ENCODE measurements at places on chromosomes 12 and 14.

DNA sequence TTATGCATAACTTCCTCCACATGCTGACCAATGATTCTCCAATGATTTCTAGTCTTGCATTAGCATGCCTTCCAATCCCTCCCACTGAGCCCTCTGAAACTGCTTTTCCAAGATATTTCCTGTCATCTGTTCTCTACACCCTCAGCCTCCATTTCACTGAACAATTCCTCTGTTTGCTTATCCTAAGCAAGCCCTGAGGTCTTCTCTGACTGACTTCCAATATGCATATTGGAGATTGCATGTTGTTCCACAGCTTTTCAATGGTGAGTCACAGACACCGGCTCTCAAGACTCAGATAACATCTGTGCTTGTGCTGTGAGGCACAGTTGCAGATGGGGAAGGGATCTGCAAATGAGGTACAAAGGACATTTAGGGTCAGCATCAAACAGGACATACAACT is 141.0 kb downstream of the SLC16A7 start:
- DNase-seq: no peak

- DNase-seq: no peak
These were observed 88.9 kb upstream of the MED13L start for GRCh38 chr12:116366456-116366776.

DNA sequence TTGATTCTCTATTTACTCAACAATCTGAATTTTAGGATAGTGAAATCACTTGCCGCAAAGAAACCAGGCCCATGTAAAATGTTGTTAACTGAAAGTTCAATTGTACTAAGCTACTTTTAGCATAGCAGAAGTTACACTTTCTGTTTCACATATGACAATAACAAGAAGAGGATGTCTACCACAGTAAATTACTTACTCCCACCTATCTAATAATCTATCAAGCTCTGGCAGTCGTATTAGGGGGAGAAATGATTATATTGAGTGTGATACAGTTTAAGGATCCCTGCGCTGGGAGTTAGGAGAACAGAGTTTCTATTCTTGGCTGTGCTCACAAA is 66.5 kb upstream of the CAND1 start:
- no peak for DNase-seq

DNA sequence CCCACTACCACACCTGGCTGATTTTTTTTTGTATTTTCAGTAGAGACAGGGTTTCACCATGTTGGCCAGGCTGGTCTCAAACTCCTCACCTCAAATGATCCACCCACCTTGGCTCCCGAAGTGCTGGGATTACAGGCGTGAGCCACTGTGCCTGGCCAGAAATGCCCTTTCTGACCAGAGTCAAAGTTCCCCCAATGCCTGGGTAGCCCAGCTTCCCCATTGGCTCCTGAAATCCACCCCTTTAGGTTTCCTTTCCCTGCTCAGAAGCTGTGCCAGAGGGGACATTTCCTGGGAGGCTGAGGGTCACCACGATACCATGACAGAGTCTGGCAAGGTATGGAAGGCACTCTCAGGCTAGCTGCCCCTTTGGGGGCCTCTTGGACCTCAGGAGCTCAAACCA is 3.5 kb downstream of the GSTZ1 start:
- no peak for DNase-seq

DNA sequence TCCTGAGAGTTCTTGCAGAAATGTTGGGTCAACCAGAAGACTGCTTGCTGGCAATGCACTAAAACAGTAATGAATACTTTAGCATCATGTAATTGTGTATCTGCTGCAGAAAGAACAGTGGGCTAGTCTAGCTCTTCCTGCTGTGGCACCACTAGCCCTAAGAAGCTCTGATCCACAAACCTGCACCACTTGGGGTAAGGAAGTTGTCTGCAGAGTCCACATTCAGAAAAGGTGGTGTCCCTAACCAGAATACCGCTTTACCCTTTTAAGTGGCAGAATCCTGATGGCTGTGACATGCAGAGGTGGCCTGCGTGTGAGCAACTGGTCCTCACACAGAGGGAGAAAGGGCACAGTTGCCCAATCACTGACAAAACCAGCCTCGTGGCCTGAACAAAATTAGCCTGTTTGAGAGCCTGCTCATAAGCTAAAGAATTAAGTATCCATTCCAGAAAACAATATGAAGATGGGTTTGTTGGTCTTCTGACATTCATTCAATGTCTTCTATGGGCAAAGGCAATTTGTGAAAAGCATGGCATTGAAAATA is 165.8 kb downstream of the PPM1H start:
- DNase-seq: no peak

DNA sequence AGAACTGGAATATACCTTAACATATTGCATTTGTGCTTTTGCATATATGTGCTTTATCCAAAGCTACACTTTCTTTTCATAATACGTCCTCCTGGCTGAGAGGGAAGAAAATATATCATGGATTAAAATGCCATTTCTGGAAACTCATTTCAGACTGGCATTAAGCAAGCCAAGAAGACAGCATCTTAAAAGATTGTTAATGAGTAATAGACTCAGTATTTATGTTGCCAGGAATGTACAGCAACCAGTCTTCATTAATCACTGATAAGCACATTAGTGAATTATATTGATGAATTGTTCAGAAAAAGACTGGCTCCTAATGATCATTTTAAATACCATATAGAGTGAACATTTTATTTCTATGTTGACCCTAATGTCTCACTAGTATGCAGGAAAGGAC is 134.9 kb upstream of the IFNG-AS1 start:
- no peak for DNase-seq

- no peak for DNase-seq
These were observed 354.4 kb downstream of the MED13L start for GRCh38 chr12:115922952-115923564.

GRCh38 chr12:3656946-3657622 is 95.8 kb downstream of the CRACR2A start:
- DNase-seq: no peak

DNA sequence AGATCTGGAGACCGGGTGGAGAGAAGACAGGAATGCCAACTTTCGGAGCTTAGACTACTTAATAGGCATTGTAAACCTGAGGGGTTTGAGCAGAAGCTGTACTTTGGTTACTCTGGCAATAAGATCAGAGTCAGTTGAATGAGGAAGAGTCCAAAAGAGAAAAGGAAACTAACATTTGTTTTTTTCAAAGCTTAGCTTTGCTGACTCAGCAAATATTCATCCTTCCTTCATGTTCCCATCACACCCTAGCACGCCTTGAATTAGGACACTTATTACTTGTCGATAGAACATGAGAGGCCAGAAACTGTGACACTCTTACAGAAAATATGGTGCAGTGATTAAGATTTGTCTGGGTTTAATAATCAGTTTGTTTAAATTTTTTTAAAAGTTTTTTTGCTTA is 266.9 kb upstream of the ATP2B1 start:
- DNase-seq: no peak

- DNase-seq: no peak
These were observed 89.6 kb downstream of the ERC1 start for GRCh38 chr12:1080520-1081223.

GRCh38 chr14:23381871-23382270 is 5.0 kb downstream of the CMTM5 start:
- DNase-seq: no peak

- DNase-seq: no peak
These were observed 657 bp downstream of the METAP2 start for GRCh38 chr12:95474660-95474958.

GRCh38 chr14:44639781-44640385 is 132.8 kb upstream of the FSCB start:
- DNase-seq: no peak

DNA sequence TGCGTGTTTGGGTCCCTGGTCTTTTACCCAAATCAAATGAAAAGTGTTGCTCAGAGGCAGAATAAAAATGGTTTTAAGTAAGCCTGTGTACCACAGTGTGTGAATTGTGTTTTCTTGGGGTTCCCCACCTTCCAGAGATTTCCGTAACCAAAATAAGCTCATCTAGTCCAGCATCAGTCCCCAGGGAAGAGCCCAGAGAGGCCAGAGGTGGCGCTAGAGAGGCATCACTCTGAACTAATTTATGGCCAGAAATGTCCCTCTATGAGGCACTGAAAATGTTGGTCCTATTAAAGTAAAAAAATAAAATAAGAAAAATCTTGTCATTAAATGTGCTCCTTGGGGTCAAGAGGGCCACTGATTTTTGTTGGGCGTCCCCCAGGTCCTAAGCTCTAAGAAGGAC is 24.9 kb upstream of the PRKAB1 start:
- DNase-seq: no peak

DNA sequence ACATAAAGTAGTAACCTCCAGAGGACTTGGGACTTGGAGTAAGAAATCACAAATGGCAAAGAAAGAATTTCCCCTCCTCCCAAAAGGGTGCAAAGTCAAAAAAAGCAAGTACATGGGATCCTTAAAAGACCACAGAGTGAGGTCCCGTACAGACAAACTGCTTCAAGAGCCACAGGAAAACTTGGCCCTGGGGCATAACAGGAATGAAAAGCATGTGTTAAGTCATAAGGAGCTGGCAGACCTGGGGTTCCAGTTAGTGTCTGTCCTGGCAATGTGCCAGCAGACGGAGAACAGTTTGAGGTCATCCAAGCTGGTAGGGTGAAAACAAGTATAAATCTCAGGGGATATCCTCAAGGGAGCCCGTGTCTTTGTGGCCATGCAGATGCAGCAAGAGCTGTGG is 73.2 kb downstream of the HSD17B6 start:
- DNase-seq: no peak

DNA sequence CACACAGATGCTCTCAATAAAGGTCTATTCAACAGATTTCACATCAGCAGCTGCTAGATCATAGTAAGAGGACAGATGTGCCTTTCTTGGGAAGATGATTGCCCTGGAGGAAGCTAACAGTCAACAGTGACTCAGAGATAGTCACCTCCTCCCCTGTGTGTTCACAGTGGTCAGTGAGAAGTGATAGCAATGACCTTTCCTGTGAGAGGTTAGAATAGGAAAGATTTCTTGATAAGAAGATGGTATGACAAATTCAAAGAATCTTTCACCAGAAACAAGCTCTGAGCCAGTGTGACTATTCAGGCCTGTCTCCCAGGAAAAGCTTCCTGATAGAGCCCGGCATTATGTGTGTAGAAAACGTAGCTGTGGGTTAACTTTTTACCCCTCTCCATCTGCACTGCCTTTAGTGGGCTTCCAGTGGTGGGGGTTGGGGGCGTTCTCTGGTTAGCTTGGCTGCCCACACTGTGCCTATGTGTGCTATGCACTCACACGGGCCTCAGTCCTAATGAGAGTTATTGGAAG is 66.4 kb upstream of the ARHGAP5 start:
- DNase-seq: no peak

DNA sequence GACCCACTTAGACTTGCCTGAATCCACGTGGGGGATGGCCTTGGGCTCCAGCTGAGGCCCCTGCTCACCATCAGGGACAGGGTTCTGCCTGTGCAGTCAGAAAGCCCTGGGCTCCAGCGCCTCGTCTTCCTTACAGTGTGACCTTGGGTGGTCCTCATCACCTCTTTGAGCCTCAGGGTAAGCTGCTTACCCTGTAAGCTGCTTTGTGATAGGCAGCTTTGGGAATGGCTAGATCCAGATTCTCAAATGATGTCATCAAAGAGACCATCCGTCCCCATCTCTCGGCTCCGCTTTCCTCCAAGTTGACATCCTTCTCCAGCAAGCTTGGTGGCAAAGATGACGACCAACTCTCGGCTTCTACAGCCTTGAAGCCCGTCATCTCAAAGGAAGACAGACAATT is 127.0 kb downstream of the ADCK1 start:
- DNase-seq: no peak

GRCh38 chr12:94458877-94459727 is 565 bp downstream of the CEP83 start:
- no peak for DNase-seq

GRCh38 chr12:128914908-128915563 is 61.8 kb downstream of the GLT1D1 start:
- no peak for DNase-seq

GRCh38 chr12:47314996-47315395 is 235.2 kb upstream of the AMIGO2 start:
- no peak for DNase-seq

DNA sequence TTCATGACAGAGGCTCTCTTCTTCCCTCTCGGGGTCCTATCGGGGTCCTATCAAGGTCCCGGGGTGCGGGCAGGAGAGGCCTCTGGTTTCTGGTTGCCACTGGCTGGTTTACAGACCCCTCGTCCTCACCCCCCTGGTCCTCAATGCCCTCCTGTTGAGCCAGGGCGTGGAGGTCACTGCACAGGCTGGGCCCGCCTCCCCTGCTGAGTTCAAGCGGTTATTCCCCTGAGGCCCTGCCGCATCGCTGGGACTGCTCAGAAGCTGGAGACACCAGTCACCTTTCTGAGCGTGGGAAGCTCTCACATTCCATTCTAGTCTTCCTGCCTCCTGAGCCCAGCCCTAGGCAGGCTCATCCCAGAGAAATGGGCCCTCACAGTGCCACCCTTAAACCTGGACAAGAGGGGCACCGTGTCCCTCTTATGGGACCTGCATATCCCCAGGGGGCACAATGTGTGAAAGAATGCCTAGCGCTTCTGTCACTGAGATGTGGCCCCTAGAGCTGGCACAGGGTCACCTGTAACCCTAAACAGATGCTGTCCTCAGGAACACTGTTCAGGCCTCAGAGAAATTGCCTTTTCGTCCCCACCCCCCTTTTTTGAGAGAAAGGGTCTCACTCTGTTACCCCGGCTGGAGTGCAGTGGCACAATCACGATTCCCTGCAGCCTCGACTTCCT is 177.7 kb upstream of the RGS6 start:
- DNase-seq: no peak

- no peak for DNase-seq
These were observed 44.6 kb upstream of the NPFF start for GRCh38 chr12:53551889-53552291.

DNA sequence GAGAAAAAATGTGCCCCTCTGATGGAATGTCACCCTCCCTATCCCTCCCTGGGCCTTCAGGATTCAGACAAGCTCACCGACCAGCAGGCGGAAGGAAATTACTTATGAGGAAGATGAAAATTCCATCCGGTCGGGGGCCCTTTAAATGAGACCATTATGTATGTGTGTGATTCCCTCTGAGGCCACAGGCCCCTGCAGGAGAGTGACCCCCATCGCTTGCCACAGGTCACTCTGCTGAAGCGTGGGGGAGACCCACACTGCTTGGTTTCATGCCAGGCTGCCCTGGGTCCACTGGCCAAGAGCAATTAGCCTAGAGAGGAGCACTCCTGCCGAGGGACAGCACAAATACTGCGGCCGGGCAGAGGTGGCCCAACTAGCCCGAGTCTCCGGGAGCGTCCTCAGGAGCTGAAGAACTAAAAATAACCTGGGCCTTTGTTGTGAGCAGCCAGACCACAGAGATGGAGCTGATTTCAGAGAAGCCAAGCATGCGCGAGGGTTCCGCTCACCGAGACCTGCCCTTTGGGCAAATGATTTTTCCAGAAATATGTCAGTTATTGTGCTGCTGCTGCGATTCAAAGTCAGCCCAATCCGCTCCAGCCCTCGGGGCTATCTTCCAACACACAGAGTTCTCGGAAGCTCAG is 276.4 kb downstream of the DPF3 start:
- DNase-seq: no peak

- no peak for DNase-seq
These were observed 496 bp upstream of the ISCU start for GRCh38 chr12:108561852-108562347.

DNA sequence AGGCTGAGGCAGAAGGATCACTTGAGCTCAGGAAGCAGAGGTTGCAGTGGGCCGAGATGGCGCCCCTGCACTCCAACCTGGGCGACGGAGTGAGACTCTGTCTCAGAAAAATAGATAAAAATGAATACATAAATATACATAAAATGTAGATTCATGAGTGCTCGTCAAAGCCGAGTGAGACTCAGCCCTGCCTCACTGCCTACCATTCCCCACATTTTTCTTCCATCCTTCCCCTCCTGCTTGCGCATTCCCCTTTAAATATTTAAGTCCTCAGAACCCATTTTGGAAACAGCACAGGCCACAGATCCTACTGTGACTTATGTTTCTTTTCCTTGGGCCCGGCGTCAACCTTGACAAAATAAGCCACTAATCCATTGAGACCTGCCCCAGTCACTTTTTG is 31.9 kb upstream of the AACS start:
- DNase-seq: no peak
